ENCODE measurements at places on chromosomes 11 and 22.

GRCh38 chr22:37313376-37314314 is 31.3 kb downstream of the CYTH4 start:
- DNase-seq = no peak

DNA sequence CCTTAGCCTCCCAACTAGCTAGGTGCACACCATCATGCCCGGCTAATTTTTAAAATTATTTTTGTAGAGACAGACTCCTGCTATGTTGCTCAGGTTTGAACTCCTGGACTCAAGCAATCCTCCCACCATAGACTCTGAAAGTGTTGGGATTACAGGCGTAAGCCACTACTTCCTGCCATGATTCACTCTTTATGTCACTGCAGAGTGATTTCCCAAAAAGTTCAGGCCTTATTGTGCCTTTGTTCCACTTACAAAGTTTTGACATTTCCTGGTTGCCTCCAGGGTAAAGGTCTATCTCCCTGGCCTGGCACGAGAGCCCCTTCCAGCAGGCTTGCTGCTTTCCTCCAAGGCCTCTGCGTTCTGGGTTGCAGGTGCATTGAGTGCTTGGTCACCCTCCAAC is 44.6 kb upstream of the RIC3 start:
- DNase-seq = no peak

GRCh38 chr11:119081682-119082260 is 2.9 kb upstream of the HMBS start:
- no peak for DNase-seq

- DNase-seq = no peak
Observed at GRCh38 chr11:56140151-56140661, at the start of gene OR8J3. TSS of gene OR8J3 (minus strand) at chr11:56140201. CDS start at chr11:56137718, 2,483 bp downstream.

DNA sequence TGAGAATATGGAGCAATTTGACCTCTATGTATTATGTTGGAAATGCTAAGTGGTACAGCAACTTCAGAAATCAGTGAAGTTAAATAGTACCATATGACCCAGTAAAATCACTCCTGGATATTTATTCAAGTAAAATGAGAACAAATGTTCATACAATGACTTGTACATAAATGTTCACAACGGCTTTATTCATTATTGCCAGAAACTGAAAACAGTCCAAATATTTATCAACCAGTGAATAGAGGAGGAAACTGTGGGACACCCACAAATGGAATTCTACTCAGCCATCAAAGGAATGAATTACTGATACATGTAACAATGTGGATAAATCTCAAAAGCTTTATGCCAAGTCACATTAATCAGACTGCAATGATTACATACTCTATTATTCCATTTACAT is 416.3 kb downstream of the AASDHPPT start:
- DNase-seq = no peak

- DNase-seq = no peak
Observed at GRCh38 chr11:122167100-122167499, 51.1 kb upstream of the BLID start.

GRCh38 chr11:59429924-59430516 is 3.8 kb upstream of the OR5A2 start:
- DNase-seq = no peak

GRCh38 chr11:121299417-121299816 is 6.8 kb downstream of the SC5D start:
- DNase-seq = no peak

- DNase-seq = no peak
Observed at GRCh38 chr11:21561581-21561980, 631.3 kb upstream of the ANO5 start.

- no peak for DNase-seq
Observed at GRCh38 chr22:44542561-44543222, 44.7 kb upstream of the RTL6 start.

DNA sequence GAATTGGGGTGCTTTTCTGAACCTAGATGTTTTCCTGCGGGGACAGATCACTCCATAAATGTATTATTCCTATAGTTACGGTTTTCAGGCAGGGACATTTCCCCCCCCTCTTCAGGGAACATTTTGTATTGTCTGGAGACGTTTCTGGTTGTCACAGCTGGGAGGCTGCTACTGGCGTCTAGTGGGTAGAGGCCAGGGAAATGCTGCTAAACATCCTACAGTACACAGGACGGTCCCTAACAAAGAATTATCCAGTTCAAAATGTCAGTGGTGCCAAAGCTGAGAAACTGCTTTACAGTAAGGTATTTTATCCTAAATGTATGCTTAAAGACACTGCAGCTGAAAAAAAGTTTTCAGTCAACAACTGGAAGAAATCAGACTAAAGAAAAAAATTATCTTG is 19.4 kb downstream of the PIWIL4 start:
- no peak for DNase-seq

GRCh38 chr11:92969293-92969633 is 188 bp upstream of the MTNR1B start:
- no peak for DNase-seq

DNA sequence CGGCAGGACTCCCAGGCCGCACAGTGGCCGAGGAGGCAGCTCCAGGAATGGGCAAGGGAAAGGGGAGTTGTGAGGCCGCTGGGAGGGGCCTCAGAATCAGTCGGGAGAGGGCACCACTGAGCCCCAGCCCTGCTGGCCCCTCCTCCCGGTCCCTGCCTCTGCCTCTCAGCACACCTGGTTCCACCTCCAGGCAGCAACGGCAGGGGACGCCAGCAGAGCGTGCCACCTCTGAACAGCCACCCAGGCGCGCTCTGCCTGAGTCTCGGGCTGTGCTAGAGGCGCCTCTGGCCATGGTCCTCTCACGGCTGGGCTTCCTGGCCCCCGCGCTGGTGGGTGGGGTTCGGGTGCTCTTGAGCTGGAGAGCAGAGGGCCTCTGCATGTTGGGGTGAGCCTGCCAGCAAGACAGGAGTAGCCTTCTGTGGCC is 33.0 kb downstream of the MOB2 start:
- DNase-seq = no peak

Data from amniotic stem cell (primary cell).